ENCODE measurements at places on chromosomes 12 and 14.

DNA sequence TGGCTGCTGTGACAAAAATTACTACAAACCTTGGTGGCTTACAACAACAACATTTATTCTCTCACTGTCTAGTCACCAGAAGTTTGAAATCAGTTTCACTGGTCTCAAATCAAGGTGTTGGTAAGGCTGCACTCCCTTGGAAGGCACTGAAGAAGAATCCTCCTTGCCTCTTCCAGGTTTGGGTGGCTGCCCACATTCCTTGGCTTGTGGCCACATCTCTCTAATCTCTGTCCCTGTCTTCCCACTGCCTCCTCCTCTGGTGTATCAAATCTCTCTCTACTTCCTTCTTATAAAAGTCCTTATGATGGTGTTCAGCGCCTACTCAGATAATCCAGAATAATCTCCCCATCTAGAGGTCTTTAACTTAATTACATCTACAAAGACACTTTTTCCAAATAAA, 31.0 kb downstream of the PLCZ1 start:
- DNase-seq: no peak

- DNase-seq: no peak
These were observed 790 bp downstream of the BTG1 start for GRCh38 chr12:92144631-92145480.

- no peak for DNase-seq
These were observed 1.5 kb upstream of the VAMP1 start for GRCh38 chr12:6471989-6472360.

GRCh38 chr14:71527838-71528237, 404.4 kb upstream of the RGS6 start:
- no peak for DNase-seq

GRCh38 chr14:103514596-103515421, 7.8 kb downstream of the CKB start:
- peak; percentile 10 for DNase-seq

DNA sequence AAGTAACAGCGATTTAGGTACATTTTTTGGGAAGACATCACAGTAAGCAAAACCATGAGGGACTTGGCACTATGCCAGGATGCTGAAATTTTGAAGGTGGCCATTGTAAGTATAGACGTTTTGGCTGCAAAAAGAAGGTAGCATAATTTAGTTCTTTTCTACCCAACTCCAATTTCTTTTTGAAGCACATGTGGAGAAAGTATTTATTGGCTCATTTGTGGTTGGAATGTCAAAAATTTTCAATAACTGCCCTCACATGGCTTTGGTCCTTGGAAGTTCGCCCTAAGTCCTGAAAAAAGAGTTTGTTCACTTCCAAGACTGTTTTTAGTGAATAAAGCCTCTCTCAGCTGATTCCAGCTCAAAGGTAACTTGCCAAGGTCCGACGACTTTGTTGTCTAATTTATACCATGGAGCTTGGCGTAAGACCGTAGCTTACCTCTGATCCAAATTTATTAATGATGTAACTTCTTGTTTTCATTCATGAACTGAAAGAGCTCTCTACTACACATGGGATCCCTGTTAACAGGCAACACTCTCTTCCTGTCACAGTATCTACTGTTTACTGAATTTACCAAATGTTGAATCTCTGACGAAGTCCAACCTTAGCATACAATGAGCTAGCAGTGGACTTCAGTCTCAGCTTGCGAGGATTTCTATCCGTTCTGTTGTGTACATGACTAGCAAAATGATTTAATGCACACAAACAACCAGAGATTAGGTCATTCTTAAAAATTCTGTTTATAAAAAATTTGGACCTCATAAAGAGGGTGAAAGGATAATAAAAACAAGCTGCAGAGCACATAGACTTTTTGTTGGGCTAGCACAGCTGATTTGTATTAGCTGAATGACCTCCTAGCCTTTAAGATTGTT, 49.0 kb downstream of the MSRB3 start:
- no peak for DNase-seq

GRCh38 chr14:104263675-104264358, 125.4 kb downstream of the KIF26A start:
- DNase-seq: no peak

DNA sequence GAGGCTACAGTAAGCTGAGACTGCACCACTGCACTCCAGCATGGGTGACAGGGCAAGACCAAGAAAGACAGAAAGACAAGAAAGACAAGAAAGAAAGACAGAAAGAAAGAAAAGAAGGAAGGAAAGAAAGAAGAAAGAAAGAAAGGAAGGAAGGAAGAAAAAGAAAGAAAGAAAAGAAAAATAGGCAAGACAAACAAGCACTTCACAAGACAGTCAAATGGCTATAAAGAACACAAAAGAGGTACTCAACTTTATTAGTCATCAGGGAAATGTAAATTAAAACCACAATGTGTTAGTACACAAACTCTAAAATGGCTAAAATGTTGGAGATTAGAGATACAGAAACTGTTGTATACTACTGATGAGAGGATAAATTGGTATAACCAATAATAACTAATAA, 6.6 kb downstream of the ATXN3 start:
- no peak for DNase-seq

- no peak for DNase-seq
These were observed 24.9 kb downstream of the FOXN3 start for GRCh38 chr14:89392181-89392580.

- DNase-seq: no peak
These were observed 242.5 kb upstream of the ATP2B1 start for GRCh38 chr12:89951050-89951693.

GRCh38 chr14:88252498-88252897, 70.6 kb downstream of the KCNK10 start:
- no peak for DNase-seq

GRCh38 chr14:37870632-37871346, 275.4 kb downstream of the TTC6 start:
- DNase-seq: no peak

DNA sequence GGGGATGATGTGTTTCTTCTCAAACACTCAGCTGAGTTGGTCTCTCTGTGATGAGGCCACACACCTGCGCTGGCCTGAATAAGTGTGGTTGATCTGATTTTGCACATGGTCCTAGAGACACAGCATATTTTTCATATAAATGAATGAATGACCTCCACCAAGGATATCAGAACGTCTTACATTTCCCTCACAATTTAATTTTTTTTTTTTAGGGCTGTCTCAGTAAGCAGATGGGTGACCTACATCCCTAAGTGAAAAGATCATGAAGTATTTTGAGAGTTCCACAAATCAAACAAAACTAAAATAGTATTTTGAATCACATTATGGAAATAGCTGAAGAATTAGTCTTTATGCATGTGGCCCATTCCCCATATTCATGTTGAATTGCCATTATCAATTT, 333.7 kb upstream of the TMTC1 start:
- DNase-seq: no peak

- DNase-seq: no peak
These were observed 583.5 kb upstream of the TBX3 start for GRCh38 chr12:115267464-115267863.

- no peak for DNase-seq
These were observed 31.4 kb downstream of the EVL start for GRCh38 chr14:100096656-100097055.

- no peak for DNase-seq
These were observed 926.8 kb downstream of the BCL11B start for GRCh38 chr14:98345161-98345560.

DNA sequence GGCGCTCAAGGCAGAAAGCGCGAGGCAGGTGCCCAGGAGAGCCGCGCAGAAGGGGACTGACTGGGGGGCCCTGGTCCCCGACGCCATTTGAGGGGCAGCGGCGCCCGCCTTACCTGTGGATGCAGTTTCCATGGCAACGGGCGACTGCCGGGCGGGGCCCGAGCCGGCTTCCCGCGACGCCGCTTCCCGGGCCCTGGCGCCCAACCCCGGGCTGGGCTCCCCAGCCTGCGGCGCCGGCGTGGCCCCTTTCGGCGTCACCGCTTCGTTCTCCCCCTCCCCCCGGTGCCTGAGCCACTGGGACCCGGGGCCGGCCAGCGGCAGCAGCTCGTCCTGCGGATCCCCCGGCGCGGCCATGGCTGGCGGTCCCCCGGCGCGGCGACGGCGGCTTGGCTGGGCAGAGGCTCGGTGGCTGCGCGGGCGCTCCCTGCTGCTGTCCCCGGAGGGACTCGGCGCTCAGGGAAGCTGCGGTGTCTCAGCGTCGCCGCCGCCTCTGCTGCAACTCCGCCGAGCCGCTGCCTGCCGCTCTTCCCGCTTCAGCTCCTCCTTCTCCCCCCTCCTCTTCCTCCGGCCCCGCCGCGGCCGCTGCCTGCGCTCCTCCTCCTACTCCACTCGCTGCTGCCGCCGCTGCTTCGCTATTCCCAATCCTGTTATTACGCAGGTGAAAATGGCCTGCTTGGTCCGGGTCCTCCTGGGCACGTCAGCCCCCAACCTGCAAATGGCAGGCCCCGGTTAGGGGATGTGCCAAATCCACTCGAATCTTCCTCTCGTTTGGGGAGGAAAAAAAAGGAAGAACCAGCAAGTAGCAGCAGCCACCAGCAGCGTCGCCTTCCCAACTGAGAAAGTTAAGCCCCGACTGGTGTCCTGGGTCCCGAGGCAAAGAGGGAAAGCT, at the start of gene RTN1:
Gene RTN1 (minus strand): TSS at position 500 of the 889 bp plus-strand sequence. CDS start 146 bp downstream, at position 354.
- DNase-seq: peak; percentile 54

- no peak for DNase-seq
These were observed 48.8 kb upstream of the PAPLN start for GRCh38 chr14:73188501-73188911.

- DNase-seq: no peak
These were observed 5.4 kb downstream of the AP1G2 start for GRCh38 chr14:23561873-23562821.

DNA sequence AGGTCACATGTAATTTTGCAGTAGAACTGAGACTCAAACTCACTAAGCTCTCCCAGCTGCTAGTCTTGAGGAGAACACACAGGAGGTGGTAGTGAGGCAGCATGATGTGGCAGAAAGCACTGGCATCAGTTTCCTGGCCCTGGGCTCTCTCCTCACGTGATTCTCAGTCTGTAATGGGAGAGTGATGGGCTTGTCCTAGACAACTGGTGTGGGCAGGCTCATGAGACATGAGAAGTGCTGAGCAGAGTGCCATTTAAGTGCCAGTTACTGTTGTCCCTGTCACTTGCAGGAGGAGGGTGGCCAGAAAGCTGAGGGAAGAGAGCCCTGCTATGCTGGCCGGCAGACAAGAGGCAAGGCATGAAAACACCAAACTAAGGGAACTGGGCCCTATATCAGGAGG, 48.5 kb upstream of the OVCH1 start:
- no peak for DNase-seq

- DNase-seq: no peak
These were observed 93.5 kb downstream of the ATXN2 start for GRCh38 chr12:111505601-111506036.

DNA sequence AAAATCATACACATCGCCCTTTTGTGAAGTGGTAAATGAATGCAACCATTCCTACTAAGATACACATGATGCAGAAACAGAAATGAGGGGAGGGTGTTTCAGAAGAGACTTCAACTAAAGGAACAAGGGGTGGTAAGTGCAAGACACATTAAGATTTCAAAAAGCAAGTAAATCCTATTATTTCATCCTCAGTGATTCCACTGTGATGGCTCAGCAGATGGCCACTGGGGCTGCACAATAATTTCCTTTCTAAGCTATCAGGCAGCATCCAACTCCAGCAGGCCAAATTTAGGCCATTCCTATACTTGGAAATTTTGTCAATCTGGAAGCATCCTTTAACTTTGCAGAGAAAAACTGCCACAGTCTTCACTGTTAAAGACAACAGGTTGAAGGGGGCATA, 272.4 kb downstream of the NELL2 start:
- DNase-seq: no peak

DNA sequence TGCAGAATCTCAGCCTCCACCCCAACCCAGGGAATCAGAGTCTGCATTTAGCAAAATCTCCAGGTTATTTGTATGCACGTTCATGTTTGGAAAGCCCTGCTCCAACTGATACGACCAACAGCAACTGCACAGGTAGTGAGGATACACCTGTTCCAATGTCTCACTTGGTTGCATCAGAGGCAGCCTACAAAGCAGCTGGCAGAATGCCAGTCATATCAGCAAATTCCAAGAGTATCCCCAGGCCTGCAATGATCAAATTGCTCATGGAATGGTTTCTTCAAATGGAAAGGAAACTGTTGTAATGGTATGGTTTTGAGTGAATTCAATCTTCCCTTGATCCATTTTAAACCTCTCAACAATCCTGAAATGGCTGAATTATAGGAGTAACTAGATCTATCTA, 75.4 kb downstream of the GRIP1 start:
- no peak for DNase-seq

- no peak for DNase-seq
These were observed 54.1 kb upstream of the NUAK1 start for GRCh38 chr12:106192659-106193393.

- DNase-seq: no peak
These were observed 210.9 kb downstream of the ERC1 start for GRCh38 chr12:1201886-1202285.

GRCh38 chr12:57590479-57590863, 521 bp upstream of the PIP4K2C start:
- peak; percentile 14 for DNase-seq

- no peak for DNase-seq
These were observed 175.5 kb downstream of the CCDC59 start for GRCh38 chr12:82182601-82183190.

DNA sequence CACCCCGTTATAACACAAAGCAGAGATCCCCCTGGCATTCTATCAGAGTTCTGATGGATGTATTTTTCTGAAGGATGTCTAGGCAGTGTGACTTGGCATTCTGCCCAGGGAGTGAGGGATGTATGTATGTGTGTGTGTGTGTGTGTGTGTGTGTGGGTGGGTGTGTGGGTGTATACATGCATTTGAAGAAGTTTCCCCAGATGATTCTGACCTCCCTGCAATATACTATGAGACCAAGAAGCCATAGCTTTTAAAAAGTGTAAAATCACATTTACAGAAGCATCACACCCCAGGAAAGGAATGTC, 59.7 kb upstream of the NAP1L1 start:
- DNase-seq: no peak

- DNase-seq: no peak
These were observed 366.2 kb upstream of the KITLG start for GRCh38 chr12:88946372-88946997.

- DNase-seq: no peak
These were observed 222.5 kb downstream of the TMEM117 start for GRCh38 chr12:44058366-44058765.
